LoVo (cell line): ENCODE measurements at places on chromosomes 7 and 10.

DNA sequence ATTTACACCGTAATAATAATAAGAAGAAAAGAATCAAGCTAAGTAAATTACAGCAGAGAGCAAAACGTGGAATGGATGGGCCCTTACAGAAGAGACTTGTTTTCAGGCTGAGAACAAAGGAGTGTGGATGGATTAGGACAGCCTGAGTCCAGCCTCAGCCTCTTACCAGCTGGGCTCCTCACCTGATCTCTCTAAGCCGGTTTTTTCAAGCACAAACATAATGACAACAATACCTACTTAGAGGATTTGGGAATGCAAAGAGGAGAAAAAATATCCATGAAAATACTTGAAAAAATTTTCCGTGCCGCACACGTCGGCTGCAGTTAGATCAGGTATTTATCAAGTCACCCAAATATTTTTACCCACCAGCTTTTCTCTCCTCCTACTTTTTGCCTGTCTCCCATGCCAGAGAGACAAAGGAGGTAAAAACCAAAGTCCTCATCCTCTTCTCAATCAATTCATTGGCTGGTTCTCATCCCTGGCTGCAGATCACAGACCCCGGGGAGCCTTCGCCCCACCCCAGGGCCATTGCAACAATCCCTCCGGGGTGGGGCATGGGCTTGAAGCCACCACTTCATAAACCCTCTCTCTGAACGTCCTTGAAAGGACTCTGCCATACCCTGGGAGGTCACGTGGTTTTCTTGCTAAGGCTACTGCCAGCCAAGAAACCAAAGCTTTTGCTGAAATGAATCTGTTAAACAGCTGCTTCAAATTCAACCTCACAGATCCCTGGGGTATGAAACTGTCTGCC is 29.7 kb upstream of the GTF2I start:
- peak; percentile 32 for DNase-seq

DNA sequence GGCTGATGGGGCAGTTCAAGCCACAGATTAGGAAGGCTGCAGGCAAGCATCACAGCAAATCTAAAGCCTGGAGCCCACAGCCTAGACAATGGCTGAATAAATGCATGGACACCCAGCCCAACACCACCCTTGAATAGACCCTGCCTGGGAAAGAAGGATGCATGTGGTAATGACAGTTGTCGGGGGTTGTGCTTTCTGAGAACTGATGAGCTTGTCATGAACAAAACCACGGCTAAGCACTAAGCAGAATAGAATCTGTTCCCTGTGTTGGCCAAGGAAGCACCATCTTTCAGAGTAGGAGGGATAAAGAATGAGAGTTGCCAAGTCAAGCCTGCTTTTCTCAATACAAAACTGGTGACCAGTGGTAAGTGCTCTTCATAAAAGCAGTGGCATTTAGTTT is 66.1 kb upstream of the JCAD start:
- DNase-seq = no peak

GRCh38 chr10:113183573-113183972 is 233.5 kb downstream of the TCF7L2 start:
- no peak for DNase-seq

- DNase-seq = peak; percentile 76
Observed at GRCh38 chr7:114759347-114760062, 162.4 kb upstream of the MDFIC start.

GRCh38 chr7:31651234-31652062 is 35.6 kb upstream of the PPP1R17 start:
- DNase-seq = no peak

- DNase-seq = no peak
Observed at GRCh38 chr7:4818000-4818794, 42.8 kb downstream of the AP5Z1 start.

- DNase-seq = no peak
Observed at GRCh38 chr7:52648872-52649271, 386.6 kb upstream of the POM121L12 start.

GRCh38 chr10:112792487-112793201 is 157.4 kb upstream of the TCF7L2 start:
- DNase-seq = no peak

GRCh38 chr7:130611218-130611617 is 57.3 kb downstream of the COPG2 start:
- no peak for DNase-seq
